ENCODE measurements at places on chromosomes 11 and 22.

GRCh38 chr11:119310682-119311052 is 6.3 kb downstream of the MCAM start:
- DNase-seq = no peak

DNA sequence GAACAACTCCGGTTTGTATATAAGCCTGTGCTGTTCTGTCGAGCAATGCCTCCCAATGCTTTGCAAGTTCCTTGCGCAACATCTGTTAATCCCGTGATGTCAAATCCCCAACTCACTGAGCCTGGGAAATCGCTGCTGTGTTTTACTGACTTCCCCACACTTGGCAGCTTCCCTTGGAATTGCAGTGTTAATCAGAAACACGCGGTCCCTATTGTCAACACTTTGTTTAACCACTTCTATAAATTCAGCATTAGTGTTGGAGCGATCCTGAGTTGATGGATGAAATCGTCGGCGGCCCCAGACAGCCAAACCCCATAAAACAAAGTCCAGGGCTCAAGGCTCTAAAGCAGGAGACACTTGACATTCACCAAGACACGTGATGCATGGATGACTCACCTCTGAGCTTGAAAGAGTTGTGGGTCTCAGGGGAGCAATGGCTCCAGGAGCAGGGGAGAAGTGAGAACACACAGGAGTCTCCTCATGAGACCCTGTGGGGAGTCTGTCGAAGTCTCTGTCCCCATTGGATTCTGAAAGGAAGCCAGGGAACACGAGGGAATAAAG is 555.3 kb downstream of the MIAT start:
- DNase-seq = no peak

DNA sequence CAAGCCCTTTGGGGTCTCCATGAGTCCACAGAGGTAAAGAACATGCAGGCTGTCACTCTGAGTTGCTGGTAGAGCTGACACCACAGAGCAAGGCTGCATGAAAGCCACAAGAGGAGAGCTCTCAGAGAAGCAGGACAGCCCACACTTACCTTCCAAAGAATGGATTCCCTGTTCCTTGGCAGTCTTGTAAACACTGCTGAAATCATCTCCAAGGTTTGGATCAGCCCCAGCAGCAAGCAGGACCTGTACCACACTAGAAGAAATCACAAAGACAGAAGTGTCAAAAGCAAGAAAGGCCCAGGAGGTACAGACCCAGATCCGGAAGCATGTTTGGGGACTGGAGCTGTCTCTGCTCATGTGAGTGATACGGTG is 54.2 kb downstream of the CLPB start:
- no peak for DNase-seq

DNA sequence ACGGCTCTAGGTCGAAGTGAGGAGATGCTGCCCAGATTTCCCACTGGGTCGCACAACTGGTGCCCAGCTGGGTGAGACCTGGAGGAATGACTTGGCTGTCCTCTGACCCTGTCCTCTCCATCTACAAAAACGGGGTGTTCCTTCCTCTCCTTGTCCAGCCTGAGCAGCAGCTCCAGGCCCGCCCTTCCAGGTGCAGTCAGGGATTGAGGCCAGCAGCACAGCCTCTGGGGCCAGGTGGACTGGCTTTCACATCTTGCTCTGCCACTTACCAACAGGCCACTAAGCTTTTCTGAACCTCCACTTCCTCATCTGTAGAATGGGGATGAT is 91.7 kb upstream of the LMO1 start:
- DNase-seq = no peak

DNA sequence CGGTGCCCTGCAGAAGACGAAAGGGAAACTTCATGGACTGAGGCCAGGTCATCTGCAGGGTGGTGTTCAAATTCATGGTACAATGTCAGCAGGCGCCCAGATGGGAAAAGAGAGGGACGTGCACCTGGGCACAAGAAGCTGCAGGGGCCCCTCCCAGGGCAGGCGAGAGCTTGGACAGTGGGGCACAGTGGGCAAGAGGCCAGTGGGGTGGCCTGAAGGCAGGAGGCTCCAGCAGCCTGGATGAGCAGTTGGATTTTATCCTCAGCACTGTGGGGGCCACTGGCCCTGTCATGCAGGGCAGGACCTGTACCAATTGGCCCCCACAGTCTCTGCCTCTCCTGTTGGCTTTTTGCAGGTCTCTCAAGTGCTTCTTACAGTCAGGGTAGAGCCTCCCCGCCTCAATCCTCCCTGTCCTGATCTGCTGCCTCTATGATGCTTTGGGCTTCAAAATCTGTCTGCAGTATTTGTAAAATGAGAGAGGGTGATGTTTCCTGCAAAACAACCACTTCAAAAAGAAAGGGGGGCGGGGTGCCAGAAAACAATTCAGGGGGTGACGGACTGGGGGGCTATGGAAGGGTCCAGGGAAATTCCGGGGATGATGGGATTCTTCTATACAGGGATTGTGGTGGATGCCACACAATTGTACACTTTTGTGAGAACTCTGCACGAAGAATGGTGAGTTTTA is 1.7 kb upstream of the BID start:
- DNase-seq = no peak

DNA sequence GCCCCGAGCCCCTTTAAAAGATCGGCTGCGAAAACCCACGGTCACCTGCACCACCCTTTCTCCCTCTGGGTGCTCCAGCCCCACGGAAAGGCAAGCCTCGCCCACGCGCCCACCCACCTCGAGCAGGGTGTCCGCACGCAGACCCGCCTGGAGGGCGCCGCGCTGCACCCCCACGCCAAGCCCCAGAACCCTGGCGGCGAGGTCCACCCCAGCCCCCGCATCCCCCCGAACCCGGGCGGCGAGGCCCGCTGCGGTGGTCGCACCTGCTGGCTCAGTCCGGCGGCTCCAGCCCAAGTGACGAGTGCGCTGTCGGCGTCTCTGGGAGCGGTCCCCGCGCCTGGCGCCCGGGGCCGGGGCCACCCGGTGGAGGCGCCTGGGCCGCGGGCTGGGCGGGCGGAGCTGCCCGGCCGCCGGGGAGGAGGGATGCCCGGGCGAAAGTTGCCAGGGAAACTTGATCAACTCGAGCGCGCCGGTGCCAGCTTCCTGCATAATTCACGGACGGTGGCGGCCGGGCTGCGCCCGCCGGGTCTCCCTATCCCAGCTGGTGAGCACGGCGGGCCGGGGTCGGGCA is 1.1 kb downstream of the SHANK2 start:
- DNase-seq = no peak

GRCh38 chr22:28116219-28116673 is 197.2 kb upstream of the PITPNB start:
- no peak for DNase-seq

- no peak for DNase-seq
These were observed 651 bp downstream of the CRYAB start for GRCh38 chr11:111910676-111911562.

GRCh38 chr11:128323381-128323780 is 264.0 kb downstream of the ETS1 start:
- no peak for DNase-seq
